Left lung (tissue), 14 donors: ENCODE measurements at places on chromosomes 7 and 10. TPM values are rescaled to one million over a fixed set of nuclear protein-coding genes. Genes with fewer than 3 reads are reported as not detected.

EBLN1 gene
- not detected for polyA plus RNA-seq

VAX1 gene
- not detected for polyA plus RNA-seq

- no peak for DNase-seq
These were observed 11.2 kb upstream of the PRTFDC1 start for GRCh38 chr10:24963521-24964041.

DNA sequence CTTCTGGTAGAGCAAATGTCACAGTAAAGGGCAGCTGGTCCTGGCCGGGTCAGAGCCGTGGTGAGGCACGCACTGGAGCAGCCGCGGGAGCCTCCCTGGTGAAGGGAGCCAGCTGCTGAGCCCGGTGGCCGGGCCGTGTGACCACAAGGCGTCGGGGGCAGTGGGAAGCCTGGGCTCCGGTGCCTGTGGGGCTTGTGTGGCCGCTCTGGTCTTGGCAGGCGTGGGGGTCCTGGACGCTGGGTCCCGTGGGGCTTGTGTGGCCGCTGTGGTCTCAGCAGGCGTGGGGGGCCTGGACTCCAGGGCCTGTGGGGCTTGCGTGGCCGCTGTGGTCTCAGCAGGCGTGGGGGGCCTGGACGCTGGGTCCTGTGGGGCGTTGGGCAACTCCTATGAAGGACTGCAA, 57.2 kb downstream of the NKX6-2 start:
- DNase-seq: no peak
